ENCODE measurements at places on chromosomes 2 and 18. TPM values are rescaled to one million over a fixed set of nuclear protein-coding genes. Genes with fewer than 3 reads are reported as not detected.

TMEM18 gene
- 16.5 TPM for total RNA-seq

PKDCC gene
- total RNA-seq = 339 TPM

ONECUT2 gene
- 0.28 TPM for total RNA-seq

SCG2 gene
- 0.35 TPM for total RNA-seq

VIT gene
- total RNA-seq = 1.2 TPM

CAPN14 gene
- total RNA-seq = 0.23 TPM

HRH4 gene
- total RNA-seq = not detected

GRCh38 chr2:240991378-240992263 lies 6.8 kb upstream of the SNED1 start:
- peak; percentile 26 for DNase-seq

- no peak for DNase-seq
Measured at GRCh38 chr2:172600557-172601008, 44.7 kb downstream of the PDK1 start.

- DNase-seq = no peak
Measured at GRCh38 chr2:149597050-149597667, 9.6 kb upstream of the MMADHC start.

GRCh38 chr2:193334401-193334800 lies 1139.7 kb upstream of the TMEFF2 start:
- DNase-seq = no peak

- peak; percentile 63 for DNase-seq
Measured at GRCh38 chr2:11342551-11343367, 1.7 kb downstream of the ROCK2 start.

DNA sequence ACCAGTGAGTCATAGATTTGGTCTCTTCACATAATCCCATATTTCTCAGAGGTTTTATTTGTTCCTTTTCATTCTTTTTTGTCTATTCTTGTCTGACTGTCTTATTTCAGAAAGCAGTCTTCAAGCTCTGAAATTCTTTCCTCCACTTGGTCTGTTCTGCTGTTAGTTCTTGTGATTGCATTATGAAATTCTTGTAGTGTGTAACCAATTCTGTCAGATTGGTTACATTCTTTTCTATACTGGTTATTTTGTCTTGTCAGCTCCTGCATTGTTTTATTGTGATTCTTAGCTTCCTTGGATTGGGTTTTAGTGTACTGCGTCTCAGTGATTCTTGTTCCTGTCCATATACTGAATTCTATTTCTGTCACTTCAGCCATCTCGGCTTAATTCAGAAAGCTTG lies 18.6 kb downstream of the EHBP1 start:
- DNase-seq = no peak

GRCh38 chr2:10647441-10647840 lies 42.3 kb downstream of the NOL10 start:
- DNase-seq = no peak

DNA sequence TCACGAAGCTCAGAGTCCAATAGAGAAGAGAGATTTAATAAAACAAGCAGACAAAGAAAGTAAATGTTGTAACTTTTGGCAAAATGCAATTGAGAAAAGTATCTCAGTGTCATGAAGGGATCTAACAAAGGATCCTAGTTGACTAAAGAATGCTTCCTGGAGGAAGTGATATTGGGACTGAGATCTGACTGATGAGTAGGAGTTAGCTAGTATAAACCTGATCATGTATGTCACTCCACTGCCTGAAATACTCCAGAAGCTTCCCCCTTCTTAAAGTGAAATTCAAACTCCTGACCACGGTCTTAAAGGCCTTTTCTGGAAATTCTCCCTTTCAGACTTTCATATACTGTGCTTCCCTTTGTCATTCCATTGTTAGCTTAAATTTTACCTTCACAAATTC lies 1102.4 kb upstream of the ZEB2 start:
- no peak for DNase-seq

DNA sequence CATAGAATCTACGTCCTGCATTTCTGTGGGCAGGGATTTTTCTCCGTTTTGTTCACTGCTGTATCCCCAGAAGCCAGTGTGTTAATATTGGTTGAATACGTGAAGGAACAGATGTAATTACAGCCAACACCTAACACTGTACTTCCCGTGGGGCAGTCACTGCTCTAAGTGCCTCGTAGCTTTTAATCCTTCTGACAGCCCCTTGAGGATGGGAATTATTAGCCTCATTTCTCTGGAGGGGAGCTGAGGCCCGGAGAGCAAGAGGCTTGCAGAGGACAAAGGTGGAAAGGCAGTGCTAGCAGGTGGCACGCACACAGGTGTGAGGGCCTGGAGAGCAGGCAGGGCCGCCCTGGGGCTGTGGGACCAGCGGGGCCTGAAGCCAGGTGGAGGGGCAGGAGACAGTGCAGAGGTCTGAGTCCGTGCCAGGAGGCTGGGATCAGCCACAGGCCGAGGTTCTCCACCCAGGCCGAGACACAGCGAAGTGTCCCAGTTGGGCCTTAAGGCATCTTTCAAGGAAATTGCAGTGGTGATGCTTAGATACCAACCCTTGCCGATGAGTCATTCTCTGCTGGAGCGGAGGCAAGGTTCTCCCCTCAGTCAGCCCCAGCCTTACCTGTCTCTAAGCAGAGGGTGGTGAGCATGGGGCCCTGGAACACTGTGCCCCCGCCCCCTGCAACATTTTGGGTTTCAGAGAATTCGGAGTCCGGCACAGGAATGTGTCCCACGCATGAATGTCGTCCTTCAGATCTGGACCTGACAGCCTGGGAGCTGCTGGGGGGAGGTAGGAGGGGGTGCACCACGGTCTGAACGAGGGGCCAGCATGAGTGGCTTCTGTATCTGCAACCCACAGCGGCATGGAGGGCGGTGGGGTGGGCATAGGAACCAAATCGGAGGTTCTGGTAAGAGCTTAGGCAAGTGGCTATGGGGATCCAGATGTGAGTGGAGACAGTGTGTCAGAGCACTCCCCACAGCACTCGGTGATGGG lies 122.6 kb downstream of the GBX2 start:
- DNase-seq = no peak

- no peak for DNase-seq
Measured at GRCh38 chr2:227370092-227370491, 9.0 kb downstream of the TM4SF20 start.

DNA sequence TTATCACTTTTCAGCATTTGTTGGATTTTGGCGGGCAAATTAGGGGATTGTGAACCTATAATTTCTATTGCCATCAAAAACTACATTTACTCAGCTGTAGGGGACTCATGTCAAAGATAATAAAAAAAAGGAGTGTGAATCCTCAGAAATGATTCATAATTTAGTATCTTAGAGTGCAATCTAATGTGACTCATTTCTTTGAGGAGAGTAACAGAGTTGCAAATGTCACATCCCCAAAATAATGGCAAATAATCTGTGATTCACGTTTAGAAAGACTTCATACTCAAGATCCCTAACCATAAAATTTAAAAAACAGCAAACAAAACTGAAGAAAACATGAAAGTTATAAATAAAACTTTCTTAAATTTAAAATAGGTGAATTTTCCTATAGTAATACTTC lies 373.0 kb downstream of the CDH2 start:
- no peak for DNase-seq
